ENCODE measurements at places on chromosomes 16 and 17.

DNA sequence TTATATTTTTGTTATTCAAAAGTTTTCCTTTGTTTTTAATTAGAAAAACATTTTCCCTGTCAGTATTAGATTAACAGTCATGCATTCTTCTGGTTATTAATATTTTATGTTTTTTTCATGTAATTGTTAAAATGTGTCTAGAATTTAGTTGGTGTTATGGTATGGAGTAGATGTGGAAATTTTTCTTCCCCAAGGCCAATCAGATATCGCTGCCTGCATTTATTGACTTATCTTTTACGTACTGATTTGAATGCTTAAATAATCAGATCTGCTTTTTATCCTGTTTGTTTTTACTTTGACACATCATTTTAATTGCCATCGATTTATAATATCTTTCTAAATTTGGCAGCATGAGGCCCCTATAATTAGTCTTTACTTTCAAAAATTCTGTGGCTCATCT lies 13.6 kb downstream of the FTO start:
- no peak for DNase-seq

GRCh38 chr16:62648256-62648655 lies 612.0 kb upstream of the CDH8 start:
- no peak for DNase-seq

- DNase-seq = no peak
Measured at GRCh38 chr16:21194771-21195301, 16.5 kb downstream of the ZP2 start.

DNA sequence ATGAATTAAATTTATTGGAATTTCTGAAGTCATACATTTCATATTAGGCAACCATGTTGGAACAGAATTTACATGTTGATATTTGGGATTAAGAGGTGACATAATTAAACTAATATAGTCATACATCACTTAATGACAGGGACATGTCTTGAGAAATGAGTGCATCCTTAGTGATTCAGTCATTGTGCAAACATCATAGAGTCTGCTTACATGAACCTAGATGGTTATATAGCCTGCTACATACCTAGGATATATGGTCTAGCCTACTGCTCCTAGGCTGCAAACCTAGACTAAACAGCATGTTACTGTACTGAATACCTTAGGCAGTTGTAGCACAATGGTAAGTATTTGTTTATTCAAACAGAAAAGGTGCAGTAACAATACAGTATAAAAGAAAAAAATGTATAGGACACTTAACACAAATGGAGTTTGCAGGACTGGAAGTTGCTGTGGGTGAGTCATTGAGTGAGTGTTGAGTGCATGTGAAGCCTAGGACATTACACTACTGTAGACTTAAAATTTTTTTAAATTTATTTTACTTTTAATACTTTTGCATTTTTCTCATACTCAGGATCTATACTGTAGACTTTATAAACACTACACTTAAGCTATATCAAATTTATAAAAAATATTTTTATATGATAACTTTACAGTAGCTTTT lies 85.6 kb downstream of the OMG start:
- DNase-seq = no peak

GRCh38 chr16:11639925-11640899 lies 28.0 kb upstream of the SNN start:
- no peak for DNase-seq

DNA sequence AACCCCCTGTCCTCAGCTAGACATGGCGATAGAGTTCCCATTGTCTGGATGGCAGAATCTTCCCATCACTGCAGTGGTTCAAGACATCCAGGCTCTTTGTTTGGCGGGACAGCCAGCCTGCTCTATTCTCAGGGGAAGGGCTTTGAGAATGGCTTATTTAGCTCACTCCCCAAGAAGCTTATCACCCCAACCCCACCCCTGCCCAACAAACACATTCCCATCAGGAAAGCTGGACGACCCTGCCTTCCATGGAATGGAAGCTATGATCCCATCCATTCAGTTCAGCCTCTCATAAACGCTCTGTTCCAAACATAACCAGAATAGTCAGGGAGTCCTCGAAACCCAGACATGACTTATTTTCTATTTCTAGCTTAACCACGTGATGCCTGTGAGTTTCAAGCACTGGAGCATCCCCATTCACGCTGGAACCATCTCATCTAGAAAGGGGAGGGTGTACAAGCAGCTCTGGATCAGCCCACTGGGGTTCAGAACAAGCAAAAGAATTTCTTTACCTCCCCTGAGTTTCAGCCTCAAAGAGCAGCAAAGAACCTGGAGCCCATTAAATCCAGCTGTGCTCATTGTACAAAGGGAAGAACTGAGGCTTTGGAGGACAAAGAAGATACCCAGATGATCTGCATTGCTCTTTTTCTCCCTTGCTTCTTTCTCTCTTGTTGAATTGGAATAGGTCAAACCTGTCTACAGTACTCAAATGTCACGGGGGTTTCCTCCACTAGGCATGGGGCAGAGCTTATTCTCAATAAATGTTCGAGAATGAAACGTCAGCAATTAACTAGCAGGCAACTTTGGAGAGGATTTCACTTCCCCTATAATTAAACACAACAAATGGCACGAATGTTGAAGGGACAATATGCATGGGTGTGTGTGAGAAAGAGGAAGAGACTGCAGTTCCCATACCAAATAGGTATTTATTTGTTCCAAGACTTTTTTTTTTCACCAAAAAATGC lies 93.1 kb downstream of the XYLT1 start:
- DNase-seq = no peak

- DNase-seq = no peak
Measured at GRCh38 chr16:89298623-89299225, 81.2 kb downstream of the ZNF778 start.

GRCh38 chr16:90018297-90018651 lies 982 bp downstream of the DBNDD1 start:
- DNase-seq = no peak

DNA sequence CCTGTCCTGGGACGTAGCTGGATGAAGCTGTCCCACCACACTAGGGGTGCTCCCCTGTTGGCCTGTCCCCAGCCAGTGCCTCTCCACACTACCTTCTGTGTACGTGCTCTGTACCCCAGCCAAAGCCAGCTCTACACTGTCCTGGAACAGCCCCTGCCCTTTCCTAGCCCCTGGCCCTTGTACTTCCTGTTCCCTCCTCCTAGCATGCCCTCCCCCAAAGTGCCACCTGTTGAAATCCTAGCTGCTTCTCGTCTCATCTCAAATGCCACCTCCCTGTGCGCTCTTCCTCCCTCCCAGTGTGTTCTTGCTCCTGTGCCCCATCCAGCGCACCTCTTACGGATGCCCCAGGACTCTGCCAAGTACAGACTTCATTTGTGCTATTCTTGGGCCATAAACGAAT lies 33.5 kb downstream of the IRX3 start:
- DNase-seq = no peak

DNA sequence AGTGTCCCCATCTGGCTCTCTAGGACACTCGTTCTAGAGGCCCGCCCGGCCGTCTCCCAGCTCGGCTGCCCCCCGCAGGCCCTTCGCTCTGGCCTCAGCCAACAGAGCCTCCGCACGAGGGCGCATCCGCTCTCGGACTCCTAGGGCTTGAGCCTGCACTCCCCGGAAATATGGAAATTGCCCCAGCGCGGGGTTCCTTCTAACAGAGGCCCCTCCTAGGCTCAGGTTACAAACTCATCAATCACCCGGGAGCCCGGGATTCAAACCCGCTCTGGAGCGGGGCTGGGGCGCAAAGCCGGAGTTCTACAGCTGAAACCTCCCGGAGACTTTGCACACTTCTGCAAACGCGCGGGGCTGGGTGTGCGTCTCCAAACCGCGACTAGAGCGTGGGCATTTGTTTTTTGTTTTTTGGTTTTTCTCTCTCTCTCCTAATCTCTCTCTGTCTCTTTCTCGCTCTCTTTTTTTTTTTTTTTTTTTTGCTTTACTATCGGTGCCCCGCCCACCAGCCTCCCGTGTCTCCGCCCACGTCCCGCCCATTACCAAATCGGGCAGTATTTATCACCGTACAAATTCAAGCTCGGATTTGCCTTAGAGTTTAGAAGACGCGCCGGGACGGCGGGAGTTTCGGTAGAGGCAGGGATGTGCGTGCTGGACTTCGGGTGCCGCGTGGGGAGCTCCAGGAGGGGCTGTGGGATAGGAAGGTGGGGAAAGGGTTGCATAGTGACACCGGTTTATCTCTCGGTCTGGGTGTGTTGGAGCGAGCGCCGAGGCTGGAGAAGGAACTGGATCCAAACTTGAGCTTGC lies 2.4 kb upstream of the FOXL1 start:
- peak; percentile 54 for DNase-seq

DNA sequence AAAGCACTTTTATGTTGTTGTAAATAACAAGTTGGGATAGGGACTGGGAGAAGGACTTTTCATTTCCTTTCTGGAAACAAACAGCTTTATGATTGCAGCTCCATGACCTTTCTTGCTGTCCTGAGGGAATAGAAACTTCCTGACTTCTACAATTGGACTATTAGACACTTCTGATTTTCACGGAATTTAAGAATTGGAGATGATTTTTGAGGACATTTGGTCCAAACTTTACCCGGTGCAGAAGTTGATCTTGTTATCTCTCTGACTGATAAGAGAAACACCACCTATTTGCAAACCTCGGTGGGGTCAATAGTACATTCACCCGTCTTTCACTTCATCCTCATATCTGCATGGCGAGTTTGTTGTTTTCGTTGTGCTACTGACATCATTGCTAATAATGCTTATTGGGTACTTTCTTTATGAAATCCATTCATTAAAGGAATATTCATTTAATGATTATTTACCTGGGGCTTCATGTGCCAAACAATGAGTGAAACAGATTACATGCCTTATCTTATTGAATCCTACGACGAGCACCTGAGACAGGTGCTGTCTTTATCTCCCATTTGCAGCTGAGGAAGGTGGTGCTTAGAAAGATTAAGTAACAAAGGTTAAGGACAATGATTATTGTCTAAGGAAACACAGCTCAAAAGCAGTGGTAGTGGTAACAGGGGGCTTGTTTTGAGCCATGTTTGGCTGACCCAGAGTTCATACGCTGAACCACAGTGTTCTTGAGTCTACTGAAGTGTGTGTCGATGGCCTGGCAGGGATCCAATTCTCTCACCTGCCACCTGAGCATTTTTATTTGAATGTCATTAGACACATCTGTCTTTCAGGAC lies 176.9 kb upstream of the FAM20A start:
- DNase-seq = no peak

DNA sequence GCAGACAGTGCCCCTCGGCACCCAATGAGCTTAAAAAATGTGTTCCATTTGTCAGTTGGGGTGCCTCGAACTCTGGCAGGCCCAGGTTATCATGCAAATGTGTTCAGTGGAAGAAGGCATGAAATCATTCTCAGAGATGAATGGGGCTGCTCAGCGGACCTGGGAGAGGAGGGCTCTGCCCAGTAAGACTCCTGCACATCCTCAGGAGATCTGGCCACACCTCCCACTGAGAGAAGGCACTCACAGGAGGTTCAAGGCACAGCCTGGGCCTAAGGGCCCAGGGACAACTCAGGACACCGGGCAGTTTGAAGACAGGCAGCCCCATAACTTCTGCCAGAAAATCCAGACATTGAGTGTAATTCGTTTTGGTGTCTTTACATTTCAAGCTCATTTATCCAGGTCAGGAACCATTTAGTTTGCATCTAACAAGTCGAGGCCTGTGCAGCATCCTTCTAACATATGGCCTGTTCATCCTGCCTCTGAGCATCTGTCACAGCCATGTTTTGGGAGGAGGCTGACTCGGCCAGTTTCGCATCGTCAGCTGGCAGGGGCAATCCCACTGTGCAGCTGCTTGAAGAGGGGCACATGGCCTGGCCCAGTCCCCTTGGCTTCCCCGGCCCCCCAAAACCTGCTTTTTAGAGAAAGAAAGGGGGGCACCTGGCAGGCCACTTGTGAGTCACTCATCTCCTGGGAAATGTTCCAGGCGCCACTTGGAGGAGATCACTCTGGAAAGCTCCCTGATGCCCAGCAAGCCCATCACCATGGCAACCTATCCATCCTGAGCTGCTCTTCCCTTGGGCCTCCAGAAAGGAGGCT lies 31.2 kb upstream of the BCAR1 start:
- DNase-seq = no peak

GRCh38 chr17:71085238-71086033 lies 916.1 kb downstream of the KCNJ2 start:
- DNase-seq = no peak

DNA sequence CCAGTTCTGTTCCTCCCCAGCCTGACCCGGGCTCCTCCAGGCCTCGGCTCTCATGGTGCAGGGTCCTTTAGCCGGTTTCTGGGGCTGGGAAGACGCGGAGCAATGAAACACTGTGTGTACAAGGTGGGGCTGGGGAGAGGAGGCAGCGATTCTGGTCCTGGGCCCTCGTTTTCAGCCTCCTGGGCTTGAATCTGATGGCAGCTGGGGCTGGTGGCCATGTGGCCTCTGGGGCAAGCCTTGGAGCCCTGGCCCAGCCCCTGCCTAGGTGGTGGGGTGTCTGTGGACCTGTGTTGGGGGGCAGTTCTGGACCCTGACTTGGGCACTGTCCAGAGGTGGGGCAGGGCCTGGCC lies 4.1 kb downstream of the FOXJ1 start:
- no peak for DNase-seq

DNA sequence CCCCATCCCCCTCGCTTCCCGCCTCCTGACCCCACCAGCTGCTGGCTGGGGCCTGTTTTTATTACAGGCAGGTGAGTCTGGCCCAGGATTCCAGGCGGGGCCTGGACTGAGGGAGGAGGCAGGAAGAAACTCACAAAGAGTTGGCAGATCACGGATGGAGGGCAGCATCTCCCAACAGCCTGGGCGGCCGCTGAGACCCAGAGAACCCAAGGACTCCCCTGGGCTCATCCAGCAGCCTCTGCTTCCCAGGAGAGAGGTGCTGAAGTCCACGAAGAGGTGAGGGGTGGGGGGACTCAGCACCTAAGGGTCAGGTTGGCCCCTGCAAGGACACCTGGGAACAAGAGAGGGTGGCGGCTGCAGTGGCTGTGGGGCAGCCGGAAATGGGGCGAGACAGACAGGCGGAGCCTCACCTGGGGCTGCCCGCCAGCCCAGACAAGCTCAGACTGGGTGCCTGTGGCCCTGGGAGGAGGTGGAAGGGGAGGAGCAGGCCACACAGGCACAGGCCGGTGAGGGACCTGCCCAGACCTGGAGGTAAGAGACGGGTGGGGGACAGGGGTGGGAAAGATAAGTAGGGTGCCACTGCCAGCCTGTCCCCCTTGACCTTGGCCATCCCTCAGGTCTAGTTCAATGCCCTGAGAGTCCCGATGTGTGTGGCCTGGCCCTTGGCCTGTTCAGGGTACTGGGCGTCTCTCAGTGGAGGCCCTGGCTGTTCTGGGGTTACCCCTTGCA lies 8.7 kb upstream of the ADGRG1 start:
- DNase-seq = no peak

- no peak for DNase-seq
Measured at GRCh38 chr17:42071810-42072209, 21.4 kb upstream of the C17orf113 start.

- no peak for DNase-seq
Measured at GRCh38 chr17:7312432-7313087, 2.6 kb downstream of the GPS2 start.

All from stimulated activated CD4-positive, alpha-beta T cell treated with anti-CD3 and anti-CD28 coated beads, TNF-alpha, amount 100 ng/mL, for 24 hours (primary cell).